Parietal lobe (tissue), 2 donors: ENCODE measurements at places on chromosomes 5 and 9. TPM values are rescaled to one million over a fixed set of nuclear protein-coding genes. Genes with fewer than 3 reads are reported as not detected.

KCTD16 gene
- 28.5 TPM for total RNA-seq

LRRC70 gene
- total RNA-seq: 8.5 TPM

PKD2L2 gene
- total RNA-seq: not detected

SPATA31E1 gene
- total RNA-seq: not detected

SPINK13 gene
- total RNA-seq: not detected
